ENCODE measurements at places on chromosomes 13 and 19.

- no peak for DNase-seq
These were observed 72.0 kb upstream of the KCTD15 start for GRCh38 chr19:33724721-33725060.

DNA sequence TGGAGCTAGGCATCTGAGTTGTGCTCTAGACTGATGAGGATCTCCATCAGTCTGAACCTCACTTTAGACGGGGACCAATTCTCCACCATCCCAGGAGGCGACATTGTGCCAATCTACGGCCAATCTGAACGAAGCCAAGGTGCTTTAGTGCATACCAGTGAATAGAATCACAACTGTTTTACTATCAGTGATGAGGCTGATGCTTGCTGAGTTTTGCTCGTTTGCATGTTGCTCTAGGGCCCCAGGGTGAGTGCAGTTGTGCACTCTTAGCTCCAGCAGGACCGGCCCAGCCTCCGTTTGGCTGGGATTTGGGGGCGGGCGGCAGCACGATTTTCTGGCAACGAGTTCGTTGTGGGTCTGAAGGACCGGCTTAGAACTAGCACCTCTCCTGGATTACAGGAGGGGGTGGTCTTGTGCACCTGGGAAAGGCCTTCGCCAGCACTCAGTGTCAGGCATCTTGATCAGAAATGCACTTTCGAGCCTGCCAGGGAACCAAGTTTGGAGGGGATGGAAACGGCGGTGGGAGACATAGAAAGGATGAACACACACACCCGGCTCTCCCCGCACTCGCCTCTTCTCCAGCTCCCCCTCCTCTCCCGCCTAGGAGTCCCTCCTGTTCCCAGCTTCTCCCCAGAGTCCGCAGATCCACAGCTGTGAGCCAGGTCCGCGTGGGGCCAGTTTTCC is 4.4 kb downstream of the GSX1 start:
- DNase-seq, result no peak

- no peak for DNase-seq
These were observed 7.5 kb upstream of the ILF3 start for GRCh38 chr19:10646456-10647159.

DNA sequence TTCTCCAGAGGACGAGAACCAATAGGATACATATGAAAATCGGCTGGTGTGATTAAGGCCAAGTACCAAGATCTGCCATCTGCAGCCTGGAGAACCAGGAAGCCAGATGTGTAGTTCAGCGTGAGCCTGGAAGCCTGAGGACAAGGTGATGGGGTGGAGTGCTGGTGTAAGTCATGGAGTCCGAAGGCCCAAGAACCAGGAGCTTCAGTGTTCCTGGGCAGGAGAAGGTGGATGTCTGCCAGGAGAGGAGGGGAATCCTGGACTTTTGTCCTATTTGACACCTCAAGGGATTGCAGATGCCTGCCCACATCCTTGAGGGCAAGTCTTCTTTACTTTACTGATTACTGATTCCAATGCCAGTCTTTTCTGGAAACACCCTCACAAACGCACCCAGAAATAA is 71.5 kb downstream of the SPATA13 start:
- DNase-seq, result no peak

DNA sequence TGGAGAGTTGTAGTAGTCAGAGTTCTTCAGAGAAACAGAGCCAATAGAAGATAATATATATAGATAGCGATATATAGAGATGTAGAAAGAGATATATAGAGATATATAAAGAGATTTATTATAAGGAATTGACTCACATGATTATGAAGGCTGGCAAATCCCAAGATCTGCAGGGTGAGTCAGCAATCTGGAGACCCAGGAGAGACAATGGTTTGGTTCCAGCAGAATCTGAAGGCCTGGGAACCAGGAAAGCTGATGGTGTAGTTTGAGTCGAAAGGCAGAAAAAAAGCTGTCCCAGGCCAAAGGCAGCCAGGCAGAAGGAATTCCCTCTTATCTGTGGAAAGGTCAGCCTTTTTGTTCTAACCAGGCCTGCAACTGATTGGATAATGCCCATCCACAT is 194.1 kb downstream of the NUFIP1 start:
- DNase-seq, result no peak

Data from stimulated activated CD4-positive, alpha-beta T cell treated with anti-CD3 and anti-CD28 coated beads, Interleukin-15, amount 100 ng/mL, for 1 hour (primary cell).